ENCODE measurements at places on chromosomes 4 and X.

DNA sequence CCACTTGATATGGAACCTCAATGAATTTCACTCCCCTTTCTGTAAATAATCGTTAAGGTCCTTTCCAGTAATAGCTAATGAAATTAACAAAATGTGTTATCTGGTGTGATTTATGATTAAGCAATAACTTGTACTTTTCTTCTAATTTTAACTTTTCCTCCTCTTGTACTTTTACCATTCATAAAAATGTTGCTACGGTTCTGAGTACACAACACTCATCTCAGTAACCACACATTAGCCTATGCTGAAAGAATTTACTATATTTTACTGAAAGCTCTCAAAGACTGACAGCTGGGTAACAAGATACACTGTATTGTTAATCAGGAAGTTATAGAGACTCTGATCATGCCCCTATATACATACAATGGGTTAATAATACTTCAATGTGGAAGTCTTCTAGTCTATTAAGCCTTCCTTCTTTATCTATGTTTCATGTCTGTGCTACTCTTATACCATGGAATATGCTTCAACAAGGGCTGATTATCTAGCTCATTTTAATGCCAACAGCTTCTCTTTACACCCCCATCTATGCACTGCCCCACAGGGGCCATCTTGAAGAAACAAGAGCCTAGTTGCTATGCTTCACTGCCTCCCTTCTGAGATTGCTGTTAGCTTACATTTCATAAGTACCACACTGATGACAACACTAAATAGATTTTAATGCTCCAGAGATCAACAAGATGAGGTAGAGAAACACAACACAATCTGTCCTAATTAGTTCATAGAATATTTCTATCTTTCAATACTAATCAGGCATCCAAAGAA lies 39.1 kb downstream of the LAMP2 start:
- DNase-seq: no peak

DNA sequence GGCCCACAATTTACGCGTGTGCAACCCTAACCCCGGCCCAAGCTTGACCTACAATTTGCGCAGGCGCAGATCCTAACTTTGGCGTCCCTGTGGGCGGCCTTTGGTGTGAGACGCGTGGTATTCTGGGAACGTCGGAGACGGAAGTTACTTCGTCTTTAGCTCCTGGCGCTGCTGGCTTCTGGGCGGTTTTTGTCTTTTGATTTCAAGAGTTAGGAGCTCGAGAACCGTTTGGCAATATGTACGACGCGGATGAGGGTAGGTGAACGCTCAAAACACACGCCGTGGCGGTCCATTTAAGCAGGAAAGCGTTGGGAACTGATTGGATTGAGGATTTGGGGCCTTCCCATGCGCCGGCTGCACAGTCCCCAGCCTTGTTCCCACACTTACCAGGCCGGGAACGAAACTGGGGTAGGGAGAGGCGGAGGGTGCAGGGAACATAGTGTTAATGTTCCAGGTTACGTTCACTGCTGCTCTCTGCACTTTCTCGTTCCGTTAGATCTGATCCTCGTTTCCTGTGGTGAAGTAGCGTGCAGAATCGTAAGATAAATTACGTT lies at the start of gene POLR2B:
Gene POLR2B, plus strand, starts transcription at position 147 of the 554 bp plus-strand sequence. Its CDS starts 90 bp downstream, at position 237.
- DNase-seq: peak; percentile 70

- DNase-seq: no peak
Measured at GRCh38 chrX:129139837-129140598, 383.3 kb downstream of the SMARCA1 start.

GRCh38 chr4:41358647-41359421 lies 102.1 kb downstream of the UCHL1 start:
- no peak for DNase-seq

GRCh38 chr4:32684160-32684559 lies 1964.0 kb downstream of the PCDH7 start:
- no peak for DNase-seq
